ENCODE measurements at places on chromosomes 2 and 18. TPM values are rescaled to one million over a fixed set of nuclear protein-coding genes. Genes with fewer than 3 reads are reported as not detected.

ENOSF1 gene
- total RNA-seq = 36.4 TPM

CFAP65 gene
- under 0.01 TPM for total RNA-seq

GPR45 gene
- total RNA-seq = not detected

CCDC85A gene
- not detected for total RNA-seq

GKN1 gene
- not detected for total RNA-seq

HOXD12 gene
- not detected for total RNA-seq

DOK1 gene
- total RNA-seq = 22.7 TPM

PSMA8 gene
- not detected for total RNA-seq

CTLA4 gene
- not detected for total RNA-seq

SERPINB10 gene
- not detected for total RNA-seq

IKZF2 gene
- 4.0 TPM for total RNA-seq

ANKRD30B gene
- not detected for total RNA-seq

GCA gene
- 1.7 TPM for total RNA-seq

ERFE gene
- 1.3 TPM for total RNA-seq

PRPF40A gene
- 60.6 TPM for total RNA-seq

MC2R gene
- total RNA-seq = not detected

ZSWIM2 gene
- not detected for total RNA-seq

CCDC148 gene
- total RNA-seq = 0.63 TPM

CHST9 gene
- total RNA-seq = not detected

ACVR1 gene
- 20.8 TPM for total RNA-seq

LRPPRC gene
- 49.0 TPM for total RNA-seq
